ENCODE measurements at places on chromosomes 1 and 21. TPM values are rescaled to one million over a fixed set of nuclear protein-coding genes. Genes with fewer than 3 reads are reported as not detected.

DNA sequence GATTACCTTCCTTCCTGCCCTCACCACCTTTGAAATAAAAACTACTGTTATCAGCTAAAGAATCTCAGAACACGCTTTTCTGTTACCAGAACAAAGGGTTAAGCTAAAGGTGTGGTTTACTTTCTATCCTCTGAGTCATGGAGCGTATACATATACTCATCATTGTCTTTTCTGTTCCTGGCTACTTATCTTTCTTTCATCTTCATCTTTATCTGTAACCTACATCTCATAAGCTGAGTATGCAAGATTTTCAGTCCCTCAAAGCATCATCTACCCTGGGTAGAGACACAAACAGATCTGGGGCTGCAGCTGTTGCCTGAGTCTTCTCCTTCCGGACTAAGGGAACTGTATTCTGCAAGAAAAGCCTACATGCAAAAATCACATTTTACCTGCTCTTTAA lies 75.6 kb downstream of the LMO4 start:
- no peak for DNase-seq

DNA sequence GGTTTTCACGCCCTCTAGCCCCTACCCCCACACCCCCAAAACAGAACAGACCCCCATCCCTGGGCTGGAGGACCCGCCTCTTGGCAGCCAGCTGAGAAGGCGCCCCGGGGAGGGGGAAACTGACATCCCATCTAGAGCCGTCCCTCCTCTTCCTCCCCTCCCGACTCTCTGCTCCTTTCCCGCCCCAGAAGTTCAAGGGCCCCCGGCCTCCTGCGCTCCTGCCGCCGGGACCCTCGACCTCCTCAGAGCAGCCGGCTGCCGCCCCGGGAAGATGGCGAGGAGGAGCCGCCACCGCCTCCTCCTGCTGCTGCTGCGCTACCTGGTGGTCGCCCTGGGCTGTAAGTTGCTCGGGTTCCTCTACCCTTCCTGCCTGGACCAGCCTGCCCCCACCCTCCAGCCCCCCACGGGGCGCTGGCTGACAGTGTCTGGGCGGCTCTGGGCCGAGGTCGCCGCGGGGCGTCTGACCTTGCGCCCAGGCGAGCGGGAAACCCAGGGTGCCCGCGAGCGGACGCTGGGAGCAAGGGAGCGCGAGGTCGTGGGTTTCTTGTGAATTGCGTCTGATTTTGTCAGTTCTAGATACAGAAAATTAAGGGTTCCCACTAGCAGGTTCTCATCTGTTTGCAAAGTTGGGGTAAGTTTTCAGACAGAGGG lies 618 bp downstream of the JAM2 start:
- DNase-seq = peak; percentile 56

DNA sequence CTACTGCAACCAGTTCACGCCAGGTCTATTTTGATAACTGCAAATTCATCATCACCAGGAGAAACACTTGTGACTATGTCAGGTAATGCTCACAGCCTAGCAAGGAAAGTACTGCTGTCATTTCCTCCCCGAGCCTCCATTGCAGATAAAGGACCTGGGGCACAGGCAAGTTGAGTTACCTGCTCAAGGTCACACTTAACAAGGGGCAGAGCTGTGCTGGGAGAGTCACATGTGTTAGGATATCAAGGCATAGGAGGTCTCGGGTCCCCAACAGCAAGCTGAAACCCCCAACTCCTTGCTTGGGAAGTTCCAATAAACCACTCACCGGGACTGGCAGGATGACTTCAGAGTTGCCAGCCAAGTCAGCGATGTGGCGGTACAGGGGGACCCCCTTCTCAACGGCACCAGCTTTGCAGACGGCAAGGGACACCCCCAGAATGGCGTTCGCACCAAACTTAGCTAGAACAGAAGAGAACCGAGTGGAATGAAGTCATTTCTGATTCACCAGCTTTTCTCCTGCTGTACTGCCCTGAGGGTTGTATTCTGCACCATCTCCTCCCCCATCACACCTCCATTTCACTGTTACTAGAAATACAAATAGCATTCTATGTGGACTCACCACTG lies 11.6 kb downstream of the ENO1 start:
- no peak for DNase-seq

The SLC25A34 gene
- total RNA-seq = 2.2 TPM

DNA sequence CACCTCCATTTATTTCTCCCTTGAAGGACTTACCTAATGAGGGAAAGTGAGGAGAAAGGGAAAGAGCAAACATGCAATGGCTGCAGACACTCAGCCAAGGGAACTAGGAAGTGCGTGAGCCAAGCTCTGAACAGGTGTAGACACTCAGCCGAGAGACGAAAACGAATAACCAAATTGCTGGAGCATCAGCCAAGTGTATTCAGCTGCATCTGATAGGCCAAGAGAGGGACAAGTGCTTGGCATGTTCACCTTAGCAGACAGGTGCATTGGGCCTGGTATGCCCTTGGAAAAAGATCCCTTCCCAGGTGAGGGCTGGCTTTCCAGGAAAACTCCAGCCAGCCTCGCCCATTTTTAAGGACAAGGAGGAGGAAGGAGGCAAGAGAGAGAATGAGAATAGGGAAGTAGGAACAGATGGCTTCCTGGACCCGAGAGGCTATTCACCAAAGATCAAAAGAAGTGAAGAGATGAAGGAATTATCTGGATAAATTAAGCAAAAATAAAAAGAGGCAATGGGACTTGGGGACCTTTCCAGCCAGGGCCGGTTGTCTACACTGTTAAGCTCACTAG lies 184.7 kb downstream of the TOMM20 start:
- DNase-seq = no peak

DNA sequence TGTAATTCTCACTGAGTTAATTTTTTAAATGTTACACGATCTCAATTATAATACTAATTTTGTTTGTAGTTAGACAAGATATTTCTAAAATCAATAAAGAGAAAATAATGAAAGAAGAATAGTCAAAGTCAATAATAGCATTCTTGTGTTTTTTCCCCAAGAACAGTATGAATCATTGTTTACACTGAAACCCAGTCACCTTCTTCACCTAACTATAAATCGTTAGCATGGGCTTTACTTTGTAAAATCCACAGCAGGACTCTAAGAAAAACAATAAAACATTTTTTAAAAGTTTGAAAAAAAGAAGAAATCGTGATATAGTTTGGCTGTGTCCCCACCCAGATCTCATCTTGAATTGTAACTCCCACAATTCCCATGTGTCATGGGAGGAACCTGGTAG lies 234.6 kb upstream of the LYPLAL1 start:
- DNase-seq = no peak

The LCE2A gene
- total RNA-seq = not detected

The IL19 gene
- not detected for total RNA-seq

The CLIC6 gene
- total RNA-seq = not detected

The AADACL4 gene
- total RNA-seq = not detected

DNA sequence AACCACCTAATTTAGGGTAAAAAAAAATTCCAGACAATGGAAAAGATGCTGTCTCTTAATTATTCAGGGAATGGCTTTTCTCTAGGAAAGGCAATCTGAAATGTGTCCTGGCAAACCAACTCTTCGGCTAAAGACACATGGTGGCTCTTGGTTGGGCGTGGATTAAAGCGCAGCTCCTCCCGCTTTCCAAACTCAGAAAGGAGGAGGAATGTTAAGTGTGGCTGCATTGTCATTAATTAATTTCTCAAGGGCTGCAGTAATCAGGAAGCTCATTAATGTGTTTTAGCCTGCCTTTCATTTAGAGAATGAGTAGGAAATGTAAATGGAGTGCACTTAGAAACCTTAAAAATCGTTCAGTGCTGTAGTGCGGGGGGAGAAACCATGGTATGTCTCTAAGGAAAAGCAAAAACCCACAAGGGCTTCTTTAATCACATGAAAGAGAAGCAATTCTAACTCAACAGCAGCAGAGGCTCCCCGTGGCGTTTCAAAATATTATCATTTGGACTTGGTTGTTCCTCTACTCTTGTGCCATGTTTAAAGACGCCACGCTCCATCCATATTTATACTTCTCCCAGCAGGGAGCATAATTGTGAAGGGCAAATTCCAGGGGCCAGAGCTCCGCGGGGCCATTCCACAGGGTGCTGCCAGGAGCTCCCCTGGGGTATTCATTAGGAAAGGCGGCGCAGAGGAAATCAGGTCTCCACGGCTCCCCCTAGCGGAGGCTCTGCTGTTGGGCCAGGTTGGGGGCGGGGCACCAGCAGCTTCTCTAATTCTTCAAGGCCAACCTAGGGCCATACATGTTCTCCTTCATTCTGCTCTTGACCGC lies 91.9 kb upstream of the SSX2IP start:
- peak; percentile 72 for DNase-seq

The E2F2 gene
- 212 TPM for total RNA-seq

The PSEN2 gene
- 0.48 TPM for total RNA-seq

DNA sequence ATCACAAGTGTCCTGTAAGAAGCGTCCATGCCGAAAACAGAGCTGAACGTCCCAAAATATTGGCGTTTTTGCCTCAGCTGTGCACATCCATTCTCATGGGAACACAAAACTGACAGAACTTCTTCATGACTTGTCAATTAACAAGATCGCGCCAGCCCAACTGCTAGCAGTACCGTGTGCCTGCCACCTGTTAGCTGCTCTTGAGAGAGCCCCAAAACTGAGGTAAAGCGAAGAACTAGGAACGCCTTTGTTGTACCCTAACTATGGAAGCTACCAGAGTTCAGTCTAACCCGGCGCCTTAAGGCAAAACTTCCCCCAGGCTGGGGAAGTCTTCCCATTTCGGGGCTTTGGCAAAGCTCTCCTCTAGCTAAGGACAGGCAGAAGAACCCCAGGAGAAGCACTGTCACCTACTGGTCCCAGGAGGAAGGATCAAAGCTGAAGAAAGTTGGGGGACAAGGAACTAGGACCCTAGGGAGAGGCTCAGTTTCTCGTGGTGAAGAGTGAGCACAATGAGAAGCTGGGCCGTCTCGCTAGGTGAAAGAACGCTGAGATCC lies 719 bp downstream of the EYA3 start:
- DNase-seq = peak; percentile 74

- no peak for DNase-seq
These were observed 13.2 kb upstream of the GBP5 start for GRCh38 chr1:89285745-89286380.

- DNase-seq = peak; percentile 7
These were observed 54.3 kb upstream of the SH3GLB1 start for GRCh38 chr1:86650065-86650464.

DNA sequence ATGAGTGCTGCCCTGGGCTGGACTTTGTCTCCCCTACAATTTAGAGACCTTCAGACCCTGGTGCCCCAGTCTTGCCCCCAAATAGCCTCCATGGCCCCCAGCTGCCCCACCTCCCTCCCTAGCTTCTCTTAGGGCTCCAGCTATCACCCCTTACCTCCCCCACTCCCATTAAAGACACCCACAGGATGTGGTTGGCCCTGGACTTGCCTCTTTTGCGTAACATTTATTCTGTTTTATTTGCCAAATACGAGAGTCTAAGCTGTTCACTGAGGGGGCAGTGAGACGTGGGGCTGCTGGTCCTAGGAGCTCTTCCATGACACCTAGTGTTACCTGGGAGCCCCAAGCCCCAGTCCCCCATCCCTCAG lies 4.5 kb downstream of the ZC3H12A start:
- DNase-seq = peak; percentile 35

GRCh38 chr1:96116731-96117130 lies 604.9 kb upstream of the PTBP2 start:
- no peak for DNase-seq

- DNase-seq = no peak
These were observed 77.0 kb upstream of the MACF1 start for GRCh38 chr1:39127513-39127912.

The BEND5 gene
- not detected for total RNA-seq
